ENCODE measurements at places on chromosomes 4 and X.

DNA sequence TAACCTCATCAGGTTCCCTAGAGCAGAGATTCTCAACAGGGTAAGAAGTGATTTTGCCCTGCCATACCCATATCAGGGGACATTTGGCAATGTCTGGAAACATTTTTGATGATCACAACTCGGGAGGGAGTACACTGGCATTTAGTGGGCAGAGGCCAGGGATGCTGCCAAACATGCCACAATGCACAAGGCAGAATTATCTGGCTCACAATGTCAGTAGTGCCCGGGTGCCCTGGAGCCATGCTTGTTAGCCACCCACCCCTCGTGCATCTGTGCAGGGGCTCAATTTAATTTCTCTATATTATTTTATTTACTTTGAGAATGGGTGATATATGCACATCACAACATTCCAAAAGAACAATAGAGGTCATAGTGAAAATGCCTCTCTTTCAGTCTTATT is 82.0 kb upstream of the DHX15 start:
- DNase-seq, result no peak

GRCh38 chr4:1008840-1009541 is 2.4 kb upstream of the FGFRL1 start:
- no peak for DNase-seq

- DNase-seq, result no peak
Observed at GRCh38 chrX:130975947-130976346, 72.9 kb upstream of the ENOX2 start.

DNA sequence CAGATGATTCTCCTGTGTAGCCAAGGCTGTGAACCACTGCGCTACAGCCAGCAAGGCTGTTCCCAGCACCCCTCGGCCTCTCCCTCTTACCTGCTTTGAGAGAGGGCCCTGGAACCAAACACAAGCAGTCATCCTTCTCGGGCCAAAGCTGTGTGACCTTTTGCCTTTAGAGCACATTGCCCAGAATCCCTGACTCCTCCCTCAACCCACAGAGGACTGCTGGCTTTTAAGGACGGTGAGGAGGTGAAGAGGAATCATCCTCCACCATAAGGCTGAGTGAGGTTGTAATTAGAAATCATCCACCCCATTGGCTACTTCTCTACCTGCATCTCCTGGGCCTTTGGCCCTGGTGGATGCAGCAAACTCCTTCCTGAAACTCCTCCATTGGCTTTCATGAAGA is 93.6 kb upstream of the PJA1 start:
- no peak for DNase-seq

DNA sequence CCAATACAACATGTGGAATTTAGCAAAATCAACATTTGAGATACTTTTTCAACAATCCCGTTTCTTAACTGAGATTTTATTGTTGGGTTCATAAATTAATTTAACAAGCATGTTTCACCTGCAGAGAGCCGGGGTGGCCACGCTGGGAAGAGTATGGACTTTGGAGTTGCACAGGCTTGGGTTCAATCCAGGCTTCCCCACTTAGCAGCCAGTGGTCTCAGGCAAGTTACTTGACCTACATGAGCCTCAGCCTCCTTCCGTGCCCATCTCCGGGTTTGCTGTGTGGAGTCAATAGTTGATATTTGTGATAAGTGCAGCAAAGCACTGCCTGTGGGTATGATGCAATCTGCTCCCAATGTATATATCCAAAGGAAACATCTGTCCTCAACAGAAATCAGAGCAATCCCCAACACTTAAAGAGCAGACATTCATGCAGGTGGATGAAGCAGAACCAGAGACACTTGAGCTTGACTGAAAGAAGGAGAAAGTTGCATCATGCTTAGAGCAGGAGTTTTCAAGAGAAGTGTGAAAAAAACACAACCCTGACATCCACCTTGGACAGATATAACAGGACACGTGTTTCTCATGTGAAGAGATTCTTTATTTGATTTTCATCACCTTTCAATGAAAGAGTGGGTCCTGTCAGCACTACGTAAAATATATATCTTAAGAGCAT is 5.1 kb downstream of the CYTL1 start:
- no peak for DNase-seq

- DNase-seq, result no peak
Observed at GRCh38 chrX:74160358-74160757, 143.6 kb upstream of the ZCCHC13 start.

GRCh38 chrX:110310000-110310790 is 7.7 kb downstream of the AMMECR1 start:
- no peak for DNase-seq

Measured in stimulated activated CD8-positive, alpha-beta memory T cell treated with anti-CD3 and anti-CD28 coated beads, Interleukin-7, amount 100 ng/mL, for 48 hours (primary cell).